ENCODE measurements at places on chromosomes 3 and 15. TPM values are rescaled to one million over a fixed set of nuclear protein-coding genes. Genes with fewer than 3 reads are reported as not detected.

Gene THAP10
- total RNA-seq = 1.1 TPM

Gene TRIM42
- total RNA-seq = not detected

GRCh38 chr15:84741121-84741520, 7.3 kb upstream of the ZNF592 start:
- no peaks in the 10 kb centered on the region for H3K27me3 ChIP-seq
- no peak for DNase-seq
- no peaks in the 10 kb centered on the region for H3K36me3 ChIP-seq
- H3K4me1 ChIP-seq = no peaks in the 10 kb centered on the region
- H3K27ac ChIP-seq = no peak overlapping the region
- no peak overlapping the region for H3K4me3 ChIP-seq

GRCh38 chr15:31360843-31361763, 34.5 kb downstream of the KLF13 start:
- DNase-seq = peak; percentile 45
- no peak overlapping the region for H3K27ac ChIP-seq
- H3K27me3 ChIP-seq = no peaks in the 10 kb centered on the region
- H3K4me3 ChIP-seq = no peak overlapping the region
- peaks cover 5% of the 10 kb centered on the region for H3K36me3 ChIP-seq

DNA sequence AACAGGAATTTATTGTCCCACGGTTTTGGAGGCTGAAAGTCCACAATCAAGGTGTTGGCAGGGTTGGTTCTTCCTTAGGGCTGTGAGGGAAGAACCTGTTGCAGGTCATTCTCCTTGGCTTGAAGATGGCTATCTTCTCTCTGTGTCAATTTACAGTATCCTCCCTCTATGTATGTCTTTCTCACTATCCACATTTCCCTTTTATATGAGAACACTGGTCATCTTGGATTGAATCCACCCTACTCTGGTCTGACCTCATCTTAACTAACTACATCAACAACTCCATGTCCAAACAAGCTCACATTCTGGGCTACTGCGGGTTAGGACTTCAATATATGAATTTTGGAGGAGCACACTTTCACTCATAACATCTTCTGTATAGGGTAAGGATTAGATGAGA, 61.9 kb downstream of the CLDN1 start:
- H3K4me1 ChIP-seq = no peaks in the 10 kb centered on the region
- no peak overlapping the region for H3K27ac ChIP-seq
- no peak for DNase-seq
- H3K4me3 ChIP-seq = no peak overlapping the region
- no peaks in the 10 kb centered on the region for H3K36me3 ChIP-seq

GRCh38 chr3:133827684-133828083, 22.1 kb downstream of the SRPRB start:
- no peak overlapping the region for H3K27ac ChIP-seq
- no peaks in the 10 kb centered on the region for H3K27me3 ChIP-seq
- no peak for DNase-seq
- no peak overlapping the region for H3K4me3 ChIP-seq
- H3K4me1 ChIP-seq = no peaks in the 10 kb centered on the region

DNA sequence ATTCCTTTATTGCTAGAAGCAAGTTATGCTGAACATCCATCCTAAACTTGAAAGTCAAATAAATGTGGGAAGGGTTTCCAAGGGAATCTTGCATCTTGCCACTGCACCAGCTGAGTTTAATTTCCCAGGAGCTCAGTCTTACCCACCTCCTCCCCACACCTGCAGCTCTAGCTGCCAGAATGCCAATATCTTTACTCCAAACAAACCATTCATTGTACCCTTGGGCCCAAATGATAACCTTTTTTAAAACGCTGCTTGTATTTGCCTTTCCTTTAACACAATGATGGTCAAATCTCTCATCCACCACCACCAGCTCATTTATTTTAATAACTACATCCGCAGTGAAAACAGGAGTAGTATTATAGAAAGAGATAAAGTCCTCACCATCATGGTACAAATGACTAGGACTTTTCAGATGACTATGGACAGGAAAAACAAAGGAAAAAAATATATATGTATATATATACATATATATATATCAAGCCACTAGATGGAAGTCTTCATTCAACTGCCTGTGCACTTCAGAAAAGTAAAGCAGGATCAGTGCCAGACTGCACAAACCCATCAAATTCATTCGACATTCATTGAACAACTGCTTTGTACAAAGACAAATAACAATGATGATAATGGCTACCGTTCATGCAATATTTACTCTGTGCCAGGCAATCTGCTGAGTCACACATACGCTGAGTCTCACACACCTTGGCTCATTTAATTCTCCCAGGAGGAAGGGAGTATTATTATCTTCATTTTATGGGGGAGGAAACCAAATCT, 44.0 kb downstream of the BFSP2 start:
- no peak overlapping the region for H3K27ac ChIP-seq
- H3K4me3 ChIP-seq = no peak overlapping the region
- no peaks in the 10 kb centered on the region for H3K36me3 ChIP-seq
- peaks cover 6% of the 10 kb centered on the region for H3K4me1 ChIP-seq
- no peak for DNase-seq
- peaks cover 3% of the 10 kb centered on the region for H3K27me3 ChIP-seq

DNA sequence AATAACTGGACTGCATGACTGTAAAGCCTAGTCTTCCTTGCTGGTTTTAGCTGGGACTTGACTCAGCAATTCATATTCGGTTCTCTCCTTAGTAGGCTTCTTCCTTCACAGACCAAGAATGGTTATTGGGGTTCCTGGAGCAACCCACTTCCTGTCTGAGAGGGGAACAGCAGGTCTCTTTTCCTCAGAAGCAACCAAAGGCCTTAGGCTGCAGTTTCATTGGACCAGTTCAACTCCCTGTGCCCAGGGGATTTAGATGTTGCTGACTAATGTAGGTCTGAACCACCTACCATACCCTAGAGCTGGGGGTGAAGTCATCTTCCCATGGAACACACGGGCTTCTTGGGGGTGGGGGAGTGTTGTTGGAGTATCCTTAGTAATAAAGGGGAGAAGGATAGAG, 84.0 kb upstream of the SKOR1 start:
- no peaks in the 10 kb centered on the region for H3K27me3 ChIP-seq
- no peaks in the 10 kb centered on the region for H3K36me3 ChIP-seq
- no peak overlapping the region for H3K27ac ChIP-seq
- peaks cover 11% of the 10 kb centered on the region for H3K4me1 ChIP-seq

DNA sequence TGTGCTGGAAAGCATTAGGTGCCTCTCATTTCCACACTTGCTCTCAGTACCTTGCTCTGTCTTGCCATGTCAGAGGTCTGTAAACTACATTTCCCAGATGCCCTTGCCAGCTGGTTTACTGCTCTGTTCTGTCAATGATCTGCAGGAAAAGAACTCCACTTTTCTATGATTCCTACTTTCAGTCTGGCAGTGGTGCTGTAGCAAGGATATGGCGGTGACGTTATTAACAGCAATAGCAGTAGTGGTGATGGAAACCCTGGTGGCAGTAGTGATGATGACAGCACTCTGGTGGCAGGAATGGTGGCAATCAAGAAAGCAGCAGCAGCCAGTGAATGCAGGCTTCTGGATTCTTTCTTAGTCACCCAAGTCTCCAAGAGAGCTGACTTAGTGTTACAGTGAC, 665.2 kb downstream of the DIPK2A start:
- H3K36me3 ChIP-seq = no peaks in the 10 kb centered on the region
- H3K27me3 ChIP-seq = no peaks in the 10 kb centered on the region
- no peaks in the 10 kb centered on the region for H3K4me1 ChIP-seq
